NCI-H2171 (cell line): ENCODE measurements at places on chromosomes 11 and 22.

- peak; percentile 68 for DNase-seq
Observed at GRCh38 chr22:41557401-41558240, 3.2 kb upstream of the CSDC2 start.

- no peak for DNase-seq
Observed at GRCh38 chr11:10378362-10378761, 73.5 kb downstream of the ADM start.

- DNase-seq = no peak
Observed at GRCh38 chr11:9838961-9839360, 175.1 kb downstream of the SWAP70 start.

GRCh38 chr11:27217948-27218420, 145.0 kb downstream of the CCDC34 start:
- DNase-seq = peak; percentile 47

GRCh38 chr11:19080579-19080993, 20.1 kb upstream of the MRGPRX2 start:
- DNase-seq = no peak

- DNase-seq = no peak
Observed at GRCh38 chr11:36156161-36156816, 132.9 kb downstream of the COMMD9 start.

DNA sequence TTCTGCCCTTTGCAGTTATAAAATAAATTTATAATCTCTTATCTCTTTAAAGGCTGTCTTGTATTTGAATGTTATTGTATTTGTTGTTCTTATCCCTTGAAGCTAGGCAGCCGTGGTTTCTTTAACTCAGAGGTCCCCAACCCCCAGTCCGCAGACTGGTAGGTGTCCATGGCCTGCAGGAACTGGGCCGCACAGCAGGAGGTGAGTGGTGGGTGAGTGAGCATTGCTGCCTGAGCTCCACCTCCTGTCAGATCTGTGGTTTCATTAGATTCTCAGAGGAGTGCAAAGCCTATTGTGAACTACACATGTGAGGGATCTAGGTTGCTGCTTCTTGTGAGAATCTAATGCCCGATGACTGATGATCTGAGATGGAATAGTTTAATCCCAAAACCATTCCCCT, 380.0 kb upstream of the CCDC90B start:
- DNase-seq = no peak

- no peak for DNase-seq
Observed at GRCh38 chr11:46977038-46977813, 40.7 kb downstream of the CSTPP1 start.

GRCh38 chr11:64419818-64420485, 61.0 kb downstream of the RPS6KA4 start:
- peak; percentile 81 for DNase-seq

GRCh38 chr11:1081601-1082311, 7.1 kb downstream of the MUC2 start:
- DNase-seq = no peak

DNA sequence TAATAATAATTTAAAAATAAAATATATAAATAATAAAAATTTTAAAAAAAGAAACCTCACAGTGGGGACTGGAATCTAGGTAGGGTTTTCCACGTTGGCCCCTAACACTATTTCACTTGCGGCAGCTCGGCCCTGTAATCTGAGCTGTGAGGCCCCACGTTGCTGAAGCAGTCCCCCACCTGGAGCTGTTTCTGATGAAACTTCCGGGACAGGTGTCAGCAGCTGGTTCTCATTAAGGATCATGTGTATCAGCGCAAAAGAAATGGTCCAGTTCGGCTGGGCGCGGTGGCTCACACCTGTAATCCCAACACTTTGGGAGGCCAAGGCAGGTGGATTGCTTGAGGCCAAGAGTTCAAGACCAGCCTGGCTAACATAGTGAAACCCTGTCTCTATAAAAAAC, 17.3 kb downstream of the RHOD start:
- DNase-seq = peak; percentile 80

DNA sequence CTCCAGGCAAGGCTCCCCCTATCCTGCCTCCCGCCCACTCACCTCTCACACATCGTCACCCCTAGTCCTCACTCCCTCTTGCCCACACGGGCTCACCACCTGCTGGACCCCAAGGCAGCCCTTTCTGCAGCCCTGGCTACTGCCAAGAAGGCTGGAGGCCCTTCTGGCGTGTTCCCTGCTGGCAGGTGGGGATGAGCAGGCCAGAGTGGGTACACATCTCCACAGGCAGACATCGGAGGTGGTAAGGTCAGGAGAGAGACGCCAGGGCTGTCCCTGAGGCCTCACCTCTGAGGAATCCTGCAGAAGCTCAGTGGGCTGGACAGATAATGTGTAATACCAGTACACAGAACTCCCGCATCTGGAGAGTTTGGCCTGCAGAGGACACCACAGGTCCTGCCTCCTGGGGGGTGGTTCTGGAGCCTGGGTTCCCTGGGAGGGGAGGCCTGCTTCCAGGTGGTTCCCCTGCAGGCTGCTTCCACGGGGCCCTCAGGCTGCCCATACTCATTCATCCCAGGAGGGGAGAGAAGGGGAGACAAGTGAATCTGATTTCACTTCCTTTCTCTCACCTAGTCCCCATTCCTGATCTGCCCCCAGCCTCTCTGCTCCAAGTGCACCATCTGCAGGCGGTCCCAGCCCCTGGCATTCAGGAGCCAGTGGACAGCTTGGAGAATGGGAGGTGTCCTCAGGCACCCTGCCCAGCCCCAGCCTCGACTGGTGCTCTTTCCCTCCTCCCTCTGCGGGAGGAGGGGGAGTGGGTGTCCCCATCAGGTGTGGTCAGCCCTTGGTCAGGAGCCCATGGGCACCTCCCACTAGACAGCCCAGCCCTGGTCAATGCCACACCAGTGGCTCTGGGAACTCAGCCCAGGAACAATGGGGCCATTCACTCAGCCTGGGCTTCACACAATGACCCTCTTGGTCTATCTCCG, 6.1 kb upstream of the CHST1 start:
- DNase-seq = no peak

- no peak for DNase-seq
Observed at GRCh38 chr11:9396310-9396709, 11.9 kb downstream of the IPO7 start.

GRCh38 chr11:101369835-101370234, 214.0 kb downstream of the TRPC6 start:
- no peak for DNase-seq

- DNase-seq = no peak
Observed at GRCh38 chr11:59195586-59195985, 17.1 kb downstream of the MPEG1 start.

GRCh38 chr22:43447380-43447779, 35.6 kb downstream of the MPPED1 start:
- peak; percentile 90 for DNase-seq

GRCh38 chr11:25159341-25159740, 662.5 kb downstream of the LUZP2 start:
- no peak for DNase-seq

- DNase-seq = no peak
Observed at GRCh38 chr11:16773981-16774935, 35.8 kb downstream of the C11orf58 start.

- DNase-seq = no peak
Observed at GRCh38 chr11:19200410-19201201, 1.2 kb downstream of the CSRP3 start.

GRCh38 chr11:119229741-119230140, 23.6 kb downstream of the CBL start:
- DNase-seq = no peak

GRCh38 chr11:12797996-12798395, 123.8 kb downstream of the TEAD1 start:
- DNase-seq = no peak

DNA sequence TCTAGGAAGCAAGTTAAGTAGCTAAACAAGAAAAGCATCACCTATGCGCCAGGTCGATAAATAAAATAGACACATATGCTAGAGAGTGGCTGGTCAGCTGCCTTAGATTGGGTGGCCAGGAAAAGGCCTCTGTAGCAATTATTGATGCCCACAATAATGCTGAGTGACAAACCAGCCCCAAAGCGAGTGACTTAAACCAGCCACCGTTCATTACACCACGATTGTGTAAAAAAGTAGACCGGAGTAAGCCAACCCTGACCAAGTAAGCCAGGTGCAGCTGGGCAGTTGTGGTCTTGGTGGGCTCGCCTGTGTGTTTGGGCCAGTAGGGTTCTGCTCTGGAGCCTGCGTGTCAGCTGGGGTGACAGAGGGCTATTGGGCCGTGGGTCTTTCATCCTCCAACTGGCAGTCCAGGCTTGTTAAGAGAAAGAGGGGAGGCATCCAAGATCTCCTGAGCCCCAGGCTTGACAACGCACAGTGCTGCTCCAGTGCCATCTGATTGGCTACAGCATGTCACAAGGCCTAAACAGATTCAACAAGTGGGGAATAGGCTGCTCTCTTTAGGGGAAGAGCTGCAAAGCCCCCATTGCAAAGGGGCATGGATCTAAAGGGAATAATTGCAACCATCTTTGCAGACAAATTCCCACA, 100.4 kb upstream of the PARVA start:
- no peak for DNase-seq

DNA sequence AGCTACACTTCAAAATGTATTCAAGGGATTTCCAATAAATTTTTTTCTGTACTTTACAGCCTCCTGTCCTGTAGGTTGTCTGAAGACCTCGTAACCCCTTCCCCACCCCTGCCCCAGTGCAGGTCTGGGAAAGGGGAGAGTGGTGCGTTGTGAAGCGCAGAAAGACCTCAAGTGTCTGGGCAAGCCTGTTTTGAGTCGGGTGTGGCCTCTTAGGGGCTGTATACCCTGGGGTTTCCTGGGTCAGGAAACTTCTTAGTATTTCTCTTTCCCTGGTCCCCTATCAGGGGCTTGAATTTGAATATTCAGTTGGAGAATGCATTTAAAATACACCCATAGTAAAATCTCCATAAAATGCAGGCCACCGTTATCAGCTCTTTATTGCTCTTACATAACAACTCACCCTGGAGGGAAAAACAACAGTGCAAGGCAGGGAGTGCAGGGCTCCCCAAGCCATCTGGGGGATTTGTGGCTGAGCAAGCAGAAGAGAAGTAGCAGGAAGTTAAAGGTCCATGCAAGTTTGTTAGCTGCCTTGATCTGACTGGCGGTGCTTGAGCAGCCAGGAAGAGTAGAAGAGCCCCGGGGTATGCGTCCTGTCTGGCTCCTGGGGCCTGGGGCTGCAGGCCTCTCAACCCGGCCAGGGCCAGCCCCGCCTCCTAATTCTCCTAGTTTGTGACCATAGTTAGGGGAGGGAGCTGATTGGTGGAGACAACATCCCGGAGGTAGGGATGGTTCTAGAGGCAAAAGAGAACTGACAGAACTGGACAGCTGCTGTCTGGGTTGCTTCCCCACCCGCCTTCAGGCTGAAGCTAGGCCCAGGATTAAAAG, 25.7 kb downstream of the ARHGAP1 start:
- DNase-seq = no peak

DNA sequence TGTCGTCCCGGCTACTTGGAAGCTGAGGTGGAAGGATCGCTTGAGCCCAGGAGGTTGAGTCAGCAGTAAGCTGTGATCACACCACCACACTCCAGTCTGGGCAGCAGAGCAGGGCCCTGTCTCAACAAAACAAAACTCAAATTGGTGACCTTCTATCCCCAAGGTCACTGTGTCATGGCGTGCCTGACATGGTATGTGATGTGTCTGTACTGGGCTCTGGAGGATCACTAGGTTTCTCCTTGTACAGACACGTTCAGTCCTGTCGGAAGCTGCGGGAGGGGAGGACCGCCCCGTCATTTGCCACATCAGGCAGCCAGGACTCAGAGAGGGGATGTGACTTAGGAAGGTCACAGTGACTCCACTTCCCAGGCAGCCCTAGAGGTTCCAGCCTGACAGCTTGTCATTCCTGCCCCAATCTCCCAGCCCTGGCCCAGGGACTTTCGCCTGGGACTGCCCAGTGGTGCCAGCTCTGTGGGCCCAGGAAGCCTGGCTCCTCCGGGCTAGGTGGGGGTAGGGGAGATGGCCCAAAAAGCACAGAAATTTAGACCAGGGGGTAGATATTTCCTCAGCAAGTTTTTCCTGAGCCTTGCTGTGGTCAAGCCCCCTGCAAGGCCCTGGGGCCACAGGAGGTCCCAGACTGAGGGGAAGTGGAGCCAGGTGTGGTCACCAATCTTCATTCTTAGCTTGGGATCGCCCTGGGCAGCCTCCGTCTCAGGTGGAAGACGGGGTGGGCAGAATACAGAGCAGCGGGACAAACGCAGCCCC, 53.2 kb downstream of the TRIOBP start:
- DNase-seq = no peak

DNA sequence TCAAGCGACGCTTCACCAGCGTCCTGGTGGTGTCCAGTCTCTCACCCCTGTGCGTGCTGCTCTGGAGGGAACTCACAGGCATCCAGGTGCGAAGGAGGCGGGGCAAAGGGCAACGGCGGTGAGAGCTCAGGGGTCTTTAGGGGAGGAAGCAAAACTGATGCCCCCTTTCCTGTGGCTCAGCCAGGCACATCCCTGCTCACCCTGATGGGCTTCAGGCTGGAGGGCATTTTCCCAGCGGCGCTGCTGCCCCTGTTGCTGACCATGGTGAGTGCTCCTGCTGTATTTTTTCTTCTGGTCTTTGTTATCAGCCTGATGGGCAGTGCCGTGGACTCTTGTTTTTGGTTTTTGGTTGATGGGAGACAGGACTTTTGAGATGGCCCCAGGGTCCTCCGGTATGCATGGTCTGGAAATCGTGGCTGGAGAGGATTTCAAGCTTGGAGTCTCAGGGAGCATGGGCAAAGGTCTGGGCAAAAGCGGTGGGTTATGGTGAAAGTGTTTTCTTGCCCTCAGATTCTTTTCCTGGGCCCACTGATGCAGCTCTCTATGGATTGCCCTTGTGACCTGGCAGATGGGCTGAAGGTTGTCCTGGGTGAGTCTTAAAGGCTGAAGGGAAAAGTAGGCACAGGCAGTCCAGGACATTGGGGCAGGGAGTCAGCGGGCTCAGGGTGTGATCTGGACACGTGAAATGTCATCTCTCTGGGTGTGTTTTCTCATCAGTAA, 695 bp downstream of the RCE1 start:
- DNase-seq = no peak

- DNase-seq = no peak
Observed at GRCh38 chr11:82848829-82849228, 51.4 kb downstream of the PRCP start.

GRCh38 chr11:76115555-76115954, 90.7 kb downstream of the WNT11 start:
- no peak for DNase-seq

- DNase-seq = no peak
Observed at GRCh38 chr11:77276271-77276670, 25.2 kb downstream of the GDPD4 start.

DNA sequence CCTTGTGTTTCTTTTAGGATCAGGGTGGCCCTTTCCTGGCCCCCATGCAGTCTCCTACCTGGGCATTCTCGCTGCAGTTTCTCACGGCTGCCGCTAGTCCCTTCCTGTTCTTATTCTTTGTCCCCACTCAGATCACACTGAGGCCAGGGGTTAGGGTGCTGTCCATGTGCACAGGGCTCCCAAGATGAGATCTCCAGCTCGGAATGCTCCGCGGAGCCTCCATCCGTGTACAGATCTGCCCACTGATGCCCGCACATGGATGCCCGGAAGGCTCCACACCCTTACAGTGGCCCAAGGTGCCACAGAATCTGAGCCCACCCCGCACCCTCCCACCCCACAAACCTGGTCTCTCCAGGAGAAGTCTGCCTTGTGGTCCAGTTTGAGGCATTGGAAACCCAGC, 457.3 kb downstream of the TBC1D22A start:
- no peak for DNase-seq
